ENCODE measurements at places on chromosomes 3 and 15.
A peak's percentile ranks its signal among the peaks of the same experiment; 100 is the strongest.

DNA sequence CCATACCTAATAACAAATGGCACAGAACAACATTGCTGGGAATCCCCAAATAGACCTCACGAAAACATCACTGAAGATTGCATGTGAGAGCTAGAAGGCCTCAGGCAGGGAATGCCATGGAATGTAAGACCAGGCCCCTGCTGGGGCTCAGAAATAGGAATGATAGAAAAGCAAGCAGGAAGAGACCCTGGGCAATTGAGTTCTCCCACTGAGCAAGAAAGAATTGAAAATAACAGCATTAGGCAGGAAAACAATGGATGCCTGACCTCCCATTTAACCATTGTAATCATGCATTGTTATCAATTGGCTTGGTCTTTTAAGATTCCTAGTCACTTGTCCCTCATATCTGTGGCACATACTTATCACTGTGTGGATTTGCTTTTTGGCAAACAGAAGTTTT lies 581.6 kb downstream of the FHIT start:
- no peak for DNase-seq

- no peak for DNase-seq
Measured at GRCh38 chr15:59701880-59702279, 12.8 kb upstream of the BNIP2 start.

DNA sequence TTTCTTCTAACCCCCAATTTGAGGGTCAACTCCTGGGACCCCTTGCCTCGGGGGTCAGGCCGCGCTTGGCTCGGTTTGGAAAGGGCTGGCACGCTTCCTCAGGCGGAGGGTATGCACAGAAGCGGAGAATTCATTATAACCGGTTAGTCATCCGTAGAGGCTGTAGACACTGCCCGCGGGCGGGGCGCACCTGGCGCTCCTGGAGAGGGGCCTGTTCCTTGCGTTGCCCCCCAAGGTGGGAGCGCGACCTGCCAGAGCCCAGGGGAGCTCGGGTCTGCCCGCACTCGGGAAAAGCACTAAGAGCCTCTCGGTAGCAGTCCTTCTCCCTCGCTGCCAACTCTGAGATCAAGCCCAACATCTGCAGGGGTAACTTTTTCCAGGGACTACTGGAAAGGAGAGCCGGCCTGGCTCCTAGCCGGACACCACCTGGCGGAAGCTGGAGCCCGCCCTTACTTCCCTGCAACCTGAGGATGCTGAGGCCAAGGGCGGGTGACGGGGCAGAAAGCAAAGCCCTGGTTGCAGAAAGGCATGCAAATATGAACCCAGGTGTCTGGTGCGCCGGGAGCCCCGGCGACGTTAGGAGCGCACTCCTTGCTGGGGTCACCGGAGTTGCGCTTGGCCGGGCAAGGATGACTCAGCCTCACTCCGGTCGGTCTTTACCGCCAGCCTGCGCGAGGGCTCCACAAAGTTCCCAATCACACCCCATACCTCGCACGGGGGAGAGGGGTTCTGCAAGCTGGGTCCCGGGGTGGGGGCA lies 1.5 kb upstream of the CACNA2D3 start:
- no peak for DNase-seq

DNA sequence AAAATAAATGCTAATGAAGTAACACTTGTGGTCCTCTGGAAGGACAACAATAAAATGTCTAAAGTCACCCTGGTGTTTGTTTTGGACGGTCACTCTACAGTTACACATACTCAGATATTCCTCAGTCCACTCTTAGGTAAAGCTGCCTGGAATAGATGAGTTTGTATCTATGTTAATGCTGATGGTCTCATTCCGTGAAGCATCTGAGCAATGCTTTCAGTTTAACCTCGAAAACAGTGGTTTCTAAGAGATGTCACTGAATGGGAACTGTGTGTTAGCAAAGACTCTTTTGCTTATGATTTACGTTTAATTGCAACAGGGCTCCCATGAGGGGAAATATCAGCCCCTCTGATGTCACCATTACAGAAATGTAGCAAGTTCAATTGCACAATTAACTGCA lies 49.1 kb downstream of the FBN1 start:
- no peak for DNase-seq

DNA sequence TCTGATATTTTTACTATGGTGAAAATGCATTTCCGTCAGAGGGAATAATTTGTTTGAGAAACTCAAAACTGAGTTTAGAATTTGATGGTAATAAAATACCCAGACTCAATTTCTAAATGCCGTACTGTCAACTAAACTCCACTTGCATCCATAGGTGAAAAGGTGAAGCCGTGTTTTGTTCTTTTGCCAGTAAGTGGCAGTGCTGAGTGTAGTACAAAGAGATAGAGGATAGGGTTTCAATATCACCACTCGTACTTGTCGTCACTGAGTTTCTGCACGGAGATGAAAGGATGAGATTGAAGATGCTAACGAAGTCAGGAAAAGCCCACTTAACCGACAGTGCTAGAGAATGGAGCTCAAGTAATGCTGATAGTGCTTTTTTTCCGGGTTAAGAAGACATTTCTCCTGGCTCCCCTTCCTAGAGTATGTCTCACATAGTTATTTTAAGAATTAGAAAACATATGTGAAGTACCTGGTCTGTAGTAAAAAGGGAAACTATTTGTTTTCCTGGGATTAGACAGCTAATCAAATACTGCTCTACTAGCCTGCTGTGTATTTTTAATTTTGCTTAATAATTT lies 345.1 kb downstream of the IL5RA start:
- DNase-seq: no peak

GRCh38 chr15:69209661-69210060 lies 49.2 kb downstream of the GLCE start:
- no peak for DNase-seq

DNA sequence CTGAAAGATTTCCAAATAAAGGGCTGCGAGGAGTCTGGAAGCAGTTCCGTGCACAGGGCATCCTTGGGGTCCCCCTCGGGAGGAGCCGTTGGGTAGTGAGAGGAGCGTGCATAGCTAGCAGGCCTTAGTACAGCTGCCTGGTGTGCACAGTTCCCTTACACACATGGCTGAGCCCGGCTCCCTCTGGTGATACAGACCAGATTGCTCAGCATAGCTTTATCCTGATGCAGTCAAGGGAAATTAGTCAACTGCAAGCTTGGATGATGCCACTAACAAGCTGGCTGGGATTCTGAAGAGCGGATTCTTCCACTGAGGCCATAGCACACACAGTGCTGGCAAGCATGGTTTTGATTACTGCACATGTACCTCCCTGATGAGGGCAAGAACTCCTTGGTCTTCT lies 349.4 kb downstream of the LRTM1 start:
- DNase-seq: no peak

GRCh38 chr3:116663161-116664110 lies 46.1 kb upstream of the TUSC7 start:
- DNase-seq: no peak

GRCh38 chr3:76872999-76873398 lies 166.9 kb upstream of the ROBO2 start:
- no peak for DNase-seq

DNA sequence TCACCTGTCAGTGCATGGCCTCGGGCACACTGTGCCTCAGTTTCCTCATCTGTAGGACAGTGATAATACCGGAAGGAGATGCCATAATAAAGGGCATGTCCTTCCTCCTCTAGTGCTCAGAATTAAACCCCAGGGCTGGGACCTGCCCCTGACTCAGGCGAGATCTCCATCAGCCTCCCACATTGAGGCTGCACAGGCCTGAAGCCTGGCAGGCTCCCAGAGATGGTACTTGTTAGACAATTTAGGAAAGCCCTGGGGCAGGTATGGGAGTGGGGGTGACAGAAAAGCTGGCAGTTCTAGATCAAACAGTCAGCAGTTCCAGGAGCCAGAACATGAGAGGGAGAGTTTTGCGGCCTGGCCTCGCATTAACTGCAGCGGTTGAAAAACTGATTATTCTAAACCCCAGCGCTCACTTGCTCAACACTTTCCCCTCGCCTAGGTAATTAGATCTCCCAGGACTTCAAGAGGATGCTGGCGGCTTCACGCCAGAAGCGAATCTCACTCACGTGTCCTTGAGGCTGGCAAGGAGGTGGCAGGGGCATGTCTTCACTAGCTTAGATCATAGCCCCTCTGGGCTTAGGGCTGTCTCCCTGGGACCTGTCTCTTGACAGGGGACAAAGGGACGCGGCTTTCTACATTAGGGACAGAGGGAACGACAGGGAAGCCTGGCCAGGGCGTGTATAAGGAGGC lies 73.1 kb downstream of the ATP2B2 start:
- no peak for DNase-seq

- DNase-seq: no peak
Measured at GRCh38 chr3:47512416-47513124, 942 bp downstream of the ELP6 start.

DNA sequence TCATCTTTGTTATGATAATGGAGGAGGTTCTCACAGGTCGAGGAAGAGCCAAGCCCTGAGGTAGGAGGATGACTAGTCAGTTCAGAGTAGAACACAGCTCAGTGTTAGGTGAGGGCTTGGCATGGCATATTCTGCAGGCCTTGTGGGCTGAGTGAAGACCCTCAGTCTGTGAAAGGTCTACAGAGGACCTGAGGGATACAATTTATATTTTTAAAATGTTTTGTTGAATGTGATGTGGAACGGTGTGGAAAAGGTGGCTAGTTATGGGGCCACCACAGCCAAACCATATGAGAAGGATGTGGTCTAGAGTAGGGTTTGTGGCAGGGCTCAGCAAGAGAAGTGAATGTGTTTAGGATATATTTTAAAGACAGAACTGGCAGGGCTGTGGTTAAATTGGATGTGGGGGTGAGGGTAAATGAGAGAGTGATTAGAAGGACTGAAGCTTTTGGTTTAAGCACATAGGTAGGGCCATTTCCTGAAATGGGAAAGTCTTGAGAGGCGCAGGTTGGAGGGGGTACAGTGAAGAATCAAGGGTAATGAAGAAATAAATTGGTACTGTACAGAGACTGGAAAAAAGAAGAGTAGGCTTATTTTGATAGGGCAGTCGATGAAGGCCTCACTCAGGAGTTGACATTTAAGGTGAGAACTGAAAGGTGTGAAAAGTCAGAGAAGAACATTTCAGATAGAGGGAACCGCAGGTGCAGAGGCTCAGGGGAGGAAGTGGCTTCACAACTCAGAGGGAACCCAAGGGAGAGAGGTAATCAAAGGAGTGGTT lies 60.5 kb downstream of the SPTSSB start:
- DNase-seq: no peak

DNA sequence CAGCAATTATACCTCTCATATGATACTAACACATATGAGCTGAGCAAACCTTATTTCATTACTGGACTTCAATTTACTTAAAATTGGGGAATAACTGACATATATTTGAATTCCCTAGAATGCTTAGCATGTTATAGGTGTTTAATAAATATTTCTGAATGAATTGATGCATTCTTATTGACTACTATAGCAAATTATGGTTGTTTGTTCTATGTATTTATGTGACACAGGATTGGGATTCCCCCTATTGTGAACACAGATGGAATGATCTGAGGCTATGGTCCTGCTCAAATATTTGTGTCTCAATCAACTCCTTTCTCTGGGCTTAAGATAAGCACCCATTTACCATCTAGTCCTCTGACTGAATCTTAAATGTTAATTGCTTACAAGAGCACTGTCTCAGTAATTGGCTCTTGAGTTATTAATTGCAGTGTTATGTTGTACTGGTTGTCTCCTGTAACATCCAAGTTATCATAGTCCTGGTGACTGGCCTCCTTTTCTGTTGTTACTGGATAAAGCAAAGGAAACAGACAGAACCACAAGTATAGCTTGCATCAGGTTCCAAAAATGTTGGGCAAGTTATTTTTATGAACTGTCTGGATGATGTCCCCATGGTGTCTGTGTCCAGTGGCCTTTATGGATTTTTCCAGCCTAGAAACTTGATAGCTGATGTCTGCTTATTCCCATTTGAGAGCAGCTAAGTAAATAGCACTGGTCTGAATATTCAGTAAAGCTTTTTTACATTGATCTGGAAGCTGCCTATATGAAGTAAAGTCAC lies 2.3 kb upstream of the UACA start:
- no peak for DNase-seq

- no peak for DNase-seq
Measured at GRCh38 chr3:126446301-126446700, 29.4 kb downstream of the ZXDC start.

- DNase-seq: no peak
Measured at GRCh38 chr15:43238671-43239131, 17.9 kb upstream of the EPB42 start.

- DNase-seq: no peak
Measured at GRCh38 chr3:183912895-183913579, 28.4 kb upstream of the PARL start.

GRCh38 chr15:29736744-29737020 lies 85.6 kb downstream of the TJP1 start:
- no peak for DNase-seq

DNA sequence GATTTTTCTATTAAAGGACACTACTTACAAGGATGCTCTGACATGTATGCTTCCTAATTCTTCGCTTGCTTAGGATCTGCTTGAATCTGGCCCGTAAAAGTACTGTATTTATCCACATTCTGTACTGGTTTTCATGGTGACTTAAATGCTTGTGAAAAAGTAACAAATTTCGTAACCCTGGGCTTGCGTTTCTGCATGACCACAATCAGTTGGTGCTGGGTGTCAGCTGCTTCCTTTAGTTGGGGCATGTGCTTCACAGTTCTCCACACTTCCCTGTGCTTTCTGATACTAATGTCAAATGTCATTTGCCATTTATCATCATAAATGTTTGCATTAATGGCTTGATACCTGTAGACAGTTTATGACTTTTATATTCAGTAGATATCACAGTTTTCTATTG lies 218.4 kb upstream of the MLF1 start:
- DNase-seq: no peak

GRCh38 chr3:154758109-154758868 lies 321.8 kb upstream of the MME start:
- DNase-seq: no peak

- no peak for DNase-seq
Measured at GRCh38 chr3:121994551-121994950, 27.5 kb downstream of the ILDR1 start.

DNA sequence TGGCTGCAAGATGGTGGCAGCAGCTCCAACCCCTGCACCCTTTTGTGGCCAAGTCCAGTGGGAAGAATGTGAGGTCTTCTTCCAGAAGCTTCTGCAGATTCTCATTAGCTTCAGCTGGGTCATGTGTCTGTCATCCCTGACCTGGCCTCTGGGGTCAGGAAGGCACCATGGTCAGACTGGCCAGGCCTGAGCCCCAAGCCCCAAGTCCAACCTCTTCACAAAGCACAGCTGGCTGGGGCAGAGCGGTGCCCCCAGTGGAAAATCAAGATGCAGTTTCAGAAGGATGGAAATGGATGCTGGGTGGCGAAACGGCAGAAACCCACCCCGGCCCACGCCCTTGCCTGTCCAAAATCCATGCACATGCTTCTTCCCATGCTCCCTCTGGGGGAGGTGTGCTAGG lies 15.9 kb upstream of the GATA2 start:
- DNase-seq: no peak

DNA sequence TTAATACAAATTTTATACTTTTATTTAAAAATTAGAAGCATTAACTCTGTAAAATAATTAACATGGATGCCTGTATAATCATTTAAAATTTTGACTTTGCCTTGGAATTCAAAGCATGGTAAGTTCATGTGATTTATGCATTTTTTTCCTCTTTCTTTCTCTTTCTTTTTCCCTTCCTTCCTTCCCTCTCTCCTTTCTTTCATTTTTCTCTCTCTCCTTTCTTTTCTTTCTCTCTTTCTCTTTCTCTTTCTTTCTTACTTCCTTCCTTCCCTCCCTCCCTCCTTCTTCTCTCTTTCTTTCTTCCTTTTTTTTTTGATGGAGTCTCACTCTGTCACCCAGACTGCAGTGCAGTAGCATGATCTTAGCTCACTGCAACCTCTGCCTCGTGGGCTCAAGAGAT lies 53.8 kb upstream of the P3H2 start:
- no peak for DNase-seq

GRCh38 chr15:91228383-91228782 lies 128.3 kb downstream of the SV2B start:
- DNase-seq: no peak

GRCh38 chr3:195895078-195895860 lies 13.1 kb downstream of the TNK2 start:
- DNase-seq: peak; percentile 40
